ENCODE measurements at places on chromosomes 3 and 15.

DNA sequence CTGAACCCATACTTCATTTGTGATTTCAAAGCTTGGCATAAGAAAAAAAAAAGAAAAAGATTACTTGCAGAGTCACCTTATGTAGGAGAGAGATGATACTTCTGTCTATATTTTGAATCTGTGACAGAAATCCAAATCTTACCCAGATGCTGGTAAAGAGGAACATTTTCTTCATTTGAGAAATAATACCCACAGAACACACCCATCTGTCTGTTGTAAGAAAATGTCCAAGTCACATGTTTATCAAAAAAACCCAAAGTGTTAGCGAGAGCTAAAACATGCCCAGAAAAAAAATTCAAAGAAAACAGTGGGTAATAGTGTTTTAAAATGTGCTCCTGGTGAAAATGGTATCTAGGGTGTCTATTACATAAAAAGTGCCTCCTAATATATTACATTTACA, 18.0 kb upstream of the RAP2B start:
- no peak for DNase-seq

- no peak for DNase-seq
Measured at GRCh38 chr3:150765949-150766720, 3.2 kb upstream of the SIAH2 start.

GRCh38 chr3:61110576-61110975, 140.7 kb downstream of the FHIT start:
- DNase-seq, result no peak

DNA sequence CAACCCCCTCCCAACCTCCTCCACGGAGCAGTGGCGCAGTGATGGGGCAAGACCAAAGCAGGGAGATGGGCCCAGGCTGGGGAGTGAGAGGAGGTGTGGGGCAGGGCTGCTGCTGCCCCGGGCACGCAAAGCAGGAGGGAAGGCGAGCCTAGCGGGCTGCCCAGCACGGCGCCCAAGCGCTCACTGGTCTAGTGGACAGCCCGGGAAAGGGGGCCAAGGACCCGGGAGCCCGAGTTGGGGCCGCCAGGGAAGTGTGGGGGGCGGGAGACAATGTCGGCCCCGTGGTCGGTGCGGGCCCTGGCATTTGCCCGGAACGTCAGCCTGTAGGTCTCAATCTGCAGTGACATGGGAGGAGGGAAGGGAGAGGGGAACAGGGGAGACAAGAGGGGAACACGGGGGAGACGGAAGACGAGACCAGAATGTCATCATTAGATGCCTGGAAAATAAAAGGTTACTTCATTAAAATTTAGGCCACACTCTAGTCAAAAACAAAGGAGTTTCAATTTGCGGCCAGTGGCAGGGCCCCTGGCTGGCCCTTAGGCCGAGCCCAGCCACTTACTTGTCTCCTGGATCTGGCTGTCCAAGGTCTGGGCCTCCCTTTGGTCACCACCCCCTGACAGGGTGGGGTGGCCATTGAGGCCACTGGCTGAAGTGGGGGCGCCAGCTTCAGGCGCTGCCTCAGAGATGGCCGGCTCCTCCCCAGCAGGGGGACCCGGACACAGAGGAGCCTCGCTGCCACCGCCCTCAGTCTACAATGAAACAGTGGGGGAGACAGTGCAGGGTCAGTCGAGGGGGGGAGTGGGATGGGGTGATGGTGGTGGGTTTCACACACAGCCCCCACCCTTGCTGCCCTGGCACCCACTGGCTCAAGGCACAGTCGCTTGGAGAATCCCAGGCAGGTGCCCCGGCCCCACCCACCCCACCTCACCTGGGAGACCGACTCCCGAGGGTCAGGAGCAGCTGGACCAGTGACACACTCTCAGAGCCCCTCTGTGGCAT, 50.0 kb downstream of the DHX30 start:
- DNase-seq, result no peak

DNA sequence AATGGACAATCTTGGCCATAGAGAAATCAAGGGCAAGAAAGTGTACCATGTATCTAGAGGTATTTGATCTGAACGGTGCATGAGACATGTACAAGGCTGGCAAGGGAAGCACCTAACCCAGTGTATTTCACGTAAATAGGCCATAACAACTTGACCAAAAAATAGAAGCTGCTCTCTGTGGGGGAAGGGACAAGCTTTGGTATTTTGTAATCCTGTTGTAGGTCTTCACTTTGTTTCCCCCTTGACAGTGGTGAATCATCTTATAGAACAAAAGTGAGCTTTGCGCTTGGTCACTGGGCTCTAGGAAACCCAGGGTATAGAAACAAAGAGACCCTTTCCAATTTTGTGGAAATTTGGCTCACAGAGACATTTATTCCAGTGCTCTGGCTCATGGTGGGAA, 21.0 kb downstream of the LARS2 start:
- no peak for DNase-seq

DNA sequence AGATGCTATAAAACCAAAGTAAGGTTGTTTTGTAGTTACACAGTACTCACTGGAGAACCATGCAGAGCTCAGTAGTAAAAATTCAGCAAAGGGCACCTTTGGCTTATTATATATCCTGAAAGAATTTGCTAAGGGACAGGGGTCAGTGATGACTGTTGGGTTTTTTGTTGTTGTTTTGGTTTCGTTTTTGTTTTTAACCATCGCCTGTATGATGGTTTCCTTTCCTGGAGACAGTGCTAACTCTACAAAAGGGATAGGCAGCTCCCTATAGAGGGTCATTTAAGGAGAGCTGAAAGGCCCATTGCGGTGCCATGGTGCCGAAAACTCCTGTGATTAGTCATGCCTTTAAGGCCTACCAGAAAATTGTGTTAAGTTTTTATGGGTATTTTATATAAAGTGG, 118.2 kb upstream of the GOLIM4 start:
- DNase-seq, result no peak

Measured in stimulated activated CD4-positive, alpha-beta T cell treated with anti-CD3 and anti-CD28 coated beads, Interleukin-12 subunit alpha, Interleukin-12 subunit beta, amount 100 ng/mL, for 24 hours (primary cell).